ENCODE measurements at places on chromosomes 4 and X.

DNA sequence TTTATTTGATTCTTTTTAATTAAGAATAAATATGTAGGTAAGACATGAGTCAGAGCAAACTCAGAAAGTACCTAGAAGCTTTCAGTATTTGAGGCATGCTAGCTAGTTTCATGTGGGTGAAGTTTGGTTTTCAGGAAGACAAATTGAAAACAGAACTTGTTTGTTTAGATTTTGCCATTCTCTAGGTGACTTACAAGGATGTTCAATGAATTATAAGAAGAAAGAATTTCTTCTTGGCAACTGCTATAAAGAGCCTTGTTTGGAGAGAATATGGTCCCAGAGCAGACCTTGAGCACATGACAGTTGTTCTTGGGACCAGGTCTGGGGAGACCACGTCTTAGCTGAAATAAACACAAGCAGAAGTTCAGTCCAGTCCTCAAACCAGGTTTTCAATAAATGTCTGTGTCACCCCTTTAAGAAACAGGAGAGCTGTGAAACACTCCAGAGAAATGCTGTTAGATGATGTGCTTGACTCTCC, 38.0 kb upstream of the IL21 start:
- DNase-seq: no peak

DNA sequence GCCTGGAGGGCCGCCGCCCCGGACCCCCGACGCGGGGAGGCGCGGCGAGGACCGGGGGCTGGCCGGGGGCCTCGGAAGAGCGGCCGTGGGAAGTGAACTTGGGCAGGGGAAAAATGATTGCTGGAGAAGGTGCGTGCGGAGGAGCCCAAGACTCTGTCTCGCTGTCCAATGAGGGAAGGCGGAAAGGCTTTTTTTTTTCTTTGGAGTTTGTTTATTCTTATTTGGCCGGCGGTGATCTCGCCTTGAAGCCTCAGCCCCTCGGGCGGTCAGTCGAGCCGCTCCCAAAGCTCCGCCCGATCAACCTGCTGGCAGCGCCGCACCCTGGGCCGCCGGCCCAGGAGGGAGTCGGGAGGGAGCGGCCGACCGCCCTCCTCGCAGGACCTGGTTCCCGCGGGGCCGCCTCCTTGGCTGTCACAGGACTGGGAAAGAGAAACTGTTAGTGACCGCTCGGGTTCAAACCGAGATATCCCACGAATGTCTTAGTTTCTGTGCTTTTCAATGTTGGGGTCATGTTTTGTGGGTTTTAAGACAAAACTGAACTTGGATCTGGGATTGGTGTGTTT, 2.5 kb downstream of the CPEB2 start:
- peak; percentile 34 for DNase-seq

GRCh38 chr4:14925471-14925870, 76.8 kb upstream of the CPEB2 start:
- no peak for DNase-seq

DNA sequence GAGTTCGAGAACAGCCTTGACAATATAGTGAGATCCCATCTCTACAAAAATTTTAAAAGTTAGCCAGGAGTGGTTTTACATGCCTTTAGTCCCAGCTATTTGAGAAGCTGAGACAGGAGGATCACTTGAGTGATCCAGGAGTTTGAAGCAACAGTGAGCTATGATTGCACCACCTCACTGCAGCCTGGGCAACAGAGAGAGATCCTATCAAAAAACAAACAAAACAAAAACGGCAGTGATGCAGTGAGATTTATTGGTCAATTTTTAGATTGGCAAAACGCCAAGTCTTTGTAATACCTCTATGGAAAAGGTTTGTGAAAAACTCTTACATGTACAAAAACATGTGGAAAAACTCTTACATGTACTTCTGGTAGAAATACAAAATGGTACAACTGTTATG, 91.3 kb downstream of the PTPN13 start:
- peak; percentile 34 for DNase-seq

DNA sequence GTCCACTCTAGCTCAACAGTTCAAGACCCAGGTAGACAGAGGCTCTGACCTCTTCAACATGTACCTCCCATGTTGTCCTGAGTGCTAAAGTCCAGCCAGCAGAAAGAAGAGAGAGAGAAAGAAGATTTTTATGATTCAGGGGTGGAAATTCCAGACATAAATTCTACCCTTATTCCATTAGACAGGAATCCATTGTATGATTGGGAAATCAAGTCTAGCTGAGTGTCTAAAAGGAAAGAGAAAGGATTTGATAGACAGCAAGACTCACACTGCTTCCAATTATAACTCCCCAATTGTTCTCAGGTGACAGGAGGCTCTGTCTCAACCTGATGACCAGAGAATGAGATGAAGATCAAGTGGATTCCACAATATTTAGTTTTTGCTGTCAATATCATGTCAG, 27.9 kb upstream of the PGM2 start:
- no peak for DNase-seq

DNA sequence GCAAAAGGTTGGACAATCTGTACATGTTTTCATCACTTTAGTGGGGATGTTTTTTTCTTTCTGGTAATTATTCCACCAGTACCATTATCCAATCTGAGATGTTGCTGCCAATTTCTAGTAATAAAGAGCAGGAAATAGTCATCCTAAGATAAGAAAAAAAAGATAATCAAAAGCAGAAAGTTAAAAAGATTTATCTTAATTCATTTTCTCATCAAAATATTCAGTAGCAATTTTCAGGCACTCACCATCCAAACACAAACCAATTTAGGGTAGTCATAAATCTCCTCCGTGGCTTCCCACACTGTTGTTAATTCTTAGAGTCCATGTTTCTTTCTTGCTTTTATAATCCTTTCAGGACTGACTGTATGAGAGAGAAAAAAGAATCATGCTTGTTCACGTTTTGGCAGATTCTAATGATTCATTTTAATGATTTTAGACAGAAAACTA, 263.7 kb upstream of the UGT8 start:
- no peak for DNase-seq

DNA sequence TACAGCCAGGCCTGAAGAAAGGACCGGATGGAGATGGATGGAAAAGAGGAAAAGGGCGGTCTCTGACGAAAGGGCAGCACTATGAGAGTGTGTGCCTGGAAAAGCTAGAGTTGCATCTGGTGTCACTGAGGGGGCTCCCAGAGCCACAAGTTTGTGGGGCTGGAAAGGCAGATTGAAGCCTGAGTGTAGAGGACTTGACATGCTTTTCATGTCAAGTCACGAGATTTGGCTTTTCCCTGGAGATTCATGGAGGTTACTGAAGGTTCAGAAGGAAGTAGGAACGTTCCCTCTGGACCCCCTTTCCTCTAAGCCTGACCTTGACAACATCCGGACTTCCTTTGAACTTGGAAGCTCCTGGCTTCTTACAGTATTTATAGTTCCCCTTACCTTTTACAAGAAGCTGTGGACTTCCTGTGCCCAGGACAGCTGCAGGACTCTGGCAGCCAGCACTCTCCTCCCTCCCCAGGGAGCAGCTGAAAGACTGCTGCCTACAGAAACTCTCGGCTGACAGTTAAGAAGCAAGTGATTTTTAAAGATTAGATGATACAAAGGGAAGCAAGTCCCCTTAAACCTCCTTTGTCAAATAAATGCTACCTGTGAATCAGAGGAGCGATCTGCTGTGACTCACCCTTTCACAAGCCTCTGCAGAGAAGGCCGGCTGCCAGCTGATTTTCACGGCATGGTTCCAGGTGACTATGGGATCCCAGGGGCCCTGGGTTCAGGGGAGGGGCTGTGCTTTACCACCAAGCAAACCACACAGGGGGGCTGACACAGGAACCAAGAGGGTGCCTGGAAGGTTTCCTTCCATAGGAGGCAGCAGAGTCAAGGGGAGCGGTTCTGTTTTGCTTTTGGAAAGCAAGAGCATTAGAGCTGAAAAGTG, 72.9 kb upstream of the STIM2 start:
- peak; percentile 27 for DNase-seq

GRCh38 chr4:25904748-25905082, 9.3 kb upstream of the SMIM20 start:
- DNase-seq: no peak

DNA sequence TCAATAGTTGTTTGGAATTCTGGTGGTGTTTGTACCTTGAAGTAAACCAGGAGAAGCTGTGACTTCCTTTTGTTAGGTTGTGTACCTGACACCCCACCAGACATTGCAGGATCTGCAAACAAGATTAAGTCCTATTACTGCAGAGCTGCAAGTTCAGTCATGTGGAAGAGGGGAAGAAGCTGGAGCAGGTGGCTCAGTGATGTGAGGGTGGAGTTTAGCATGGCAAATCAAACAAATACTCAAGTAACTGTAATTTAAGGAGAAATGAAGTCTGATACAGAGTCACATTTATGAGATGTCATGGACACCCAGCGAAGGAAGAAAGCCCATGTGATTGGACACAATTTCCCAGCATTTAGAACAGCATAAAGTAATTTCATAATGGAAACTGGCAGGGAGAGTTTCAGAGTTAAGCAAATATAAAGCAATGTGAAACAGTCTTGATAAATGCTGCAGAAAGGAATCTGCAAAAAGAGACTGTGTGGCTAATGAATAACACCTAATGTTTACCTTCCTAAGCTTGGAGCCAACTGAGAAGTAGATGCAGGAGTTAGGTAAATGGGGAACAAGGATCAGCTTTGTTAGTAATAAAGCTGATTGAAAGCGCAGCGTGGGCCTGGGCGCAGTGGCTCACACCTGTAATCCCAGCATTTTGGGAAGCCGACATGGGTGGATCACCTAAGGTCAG, 249.1 kb downstream of the GBA3 start:
- DNase-seq: no peak

GRCh38 chr4:120144634-120145033, 78.0 kb upstream of the MAD2L1 start:
- no peak for DNase-seq

GRCh38 chr4:36198068-36198808, 46.1 kb downstream of the ARAP2 start:
- no peak for DNase-seq

- DNase-seq: no peak
Observed at GRCh38 chr4:8705161-8706145, 112.9 kb downstream of the CPZ start.

DNA sequence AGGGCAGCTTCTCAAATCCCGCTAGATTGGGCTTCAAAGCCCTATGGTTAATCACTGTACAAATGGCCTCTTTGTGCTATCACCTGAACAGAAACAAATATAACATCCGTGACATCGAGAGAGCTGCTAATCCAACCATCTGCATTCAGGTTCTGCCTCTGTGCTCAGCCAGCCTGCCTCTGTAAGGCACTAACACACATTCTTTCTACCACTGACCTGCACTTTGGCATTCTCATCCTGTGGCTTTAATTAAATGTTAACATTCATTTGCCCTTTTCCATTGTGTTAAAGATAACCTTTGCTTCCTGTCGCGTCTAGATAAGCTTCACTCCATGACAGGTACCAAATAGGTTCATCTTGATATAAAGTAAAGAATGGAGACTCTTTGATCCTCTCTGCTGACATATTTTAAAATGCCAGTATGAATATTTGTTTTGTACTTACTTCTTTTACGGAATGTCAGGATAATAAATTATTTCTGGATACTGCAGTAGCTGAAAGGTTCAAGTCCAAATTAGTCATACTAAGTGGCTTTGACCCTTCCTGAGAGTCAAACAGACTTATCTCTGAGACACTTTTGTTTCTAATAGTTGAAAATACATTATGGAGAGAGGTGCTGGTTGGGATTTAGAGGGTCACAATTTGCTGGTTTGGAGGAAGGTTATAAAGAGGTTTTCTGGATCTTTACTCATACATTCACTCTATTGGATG, 505.7 kb downstream of the PACRGL start:
- no peak for DNase-seq

DNA sequence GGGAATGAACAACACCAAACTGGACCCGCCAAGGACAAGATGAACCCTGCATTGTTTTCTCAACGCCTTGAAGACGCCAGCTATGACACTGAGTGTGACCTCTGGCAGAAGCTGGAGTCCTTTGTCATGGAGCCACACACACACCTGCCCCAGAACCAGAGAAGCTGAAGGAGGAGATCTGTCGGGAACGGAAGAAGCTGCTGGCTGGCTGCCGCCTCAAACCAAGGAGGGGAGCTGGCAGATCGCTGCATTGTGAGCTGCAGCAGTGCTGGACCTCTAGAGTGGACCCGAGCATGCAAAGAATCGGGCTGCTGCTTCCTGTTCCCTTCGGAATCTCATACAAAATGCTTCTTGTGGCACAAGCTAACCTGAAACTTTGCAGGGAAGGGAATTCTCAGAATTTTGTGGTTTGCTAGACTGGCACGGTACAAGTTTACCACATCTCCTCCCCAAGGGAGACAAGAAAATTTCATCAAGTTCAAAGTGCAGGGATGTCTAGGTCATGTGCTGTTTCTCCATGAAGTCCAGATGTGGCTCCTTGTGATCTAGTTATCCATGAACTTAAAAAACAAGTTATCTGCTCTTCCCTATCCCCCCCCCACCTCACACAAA, 23.4 kb upstream of the GLRB start:
- DNase-seq: peak; percentile 8

- DNase-seq: no peak
Observed at GRCh38 chr4:15778289-15779241, at the start of gene CD38. Gene CD38 (plus strand): TSS chr4:15778328. CDS start chr4:15778415, 87 bp downstream.

DNA sequence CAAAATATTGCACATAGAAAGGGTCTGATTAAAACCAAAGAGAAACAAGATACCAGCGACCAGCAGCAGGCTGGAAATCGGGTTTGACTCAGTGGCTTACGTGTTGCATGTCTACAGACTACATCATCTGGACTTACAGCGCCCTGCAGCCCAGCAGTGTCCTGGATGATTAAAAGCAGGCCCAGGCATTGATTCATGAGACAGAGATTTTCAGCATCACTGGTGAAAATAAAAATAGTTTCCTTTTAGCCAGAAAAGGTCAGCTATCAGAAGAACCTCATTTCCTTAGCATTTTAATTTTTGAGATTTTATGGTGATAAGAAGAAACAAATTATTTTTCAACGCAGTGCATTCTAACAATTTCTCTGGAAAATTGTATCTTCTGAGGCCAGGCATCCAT, 190.6 kb downstream of the PTTG2 start:
- DNase-seq: peak; percentile 56

GRCh38 chrX:3320471-3321046, 25.9 kb downstream of the MXRA5 start:
- no peak for DNase-seq

GRCh38 chrX:43267652-43268051, 388.4 kb upstream of the MAOA start:
- DNase-seq: no peak

GRCh38 chrX:43456063-43456462, 200.0 kb upstream of the MAOA start:
- no peak for DNase-seq

- no peak for DNase-seq
Observed at GRCh38 chrX:42954880-42955279, 176.9 kb upstream of the PPP1R2C start.

DNA sequence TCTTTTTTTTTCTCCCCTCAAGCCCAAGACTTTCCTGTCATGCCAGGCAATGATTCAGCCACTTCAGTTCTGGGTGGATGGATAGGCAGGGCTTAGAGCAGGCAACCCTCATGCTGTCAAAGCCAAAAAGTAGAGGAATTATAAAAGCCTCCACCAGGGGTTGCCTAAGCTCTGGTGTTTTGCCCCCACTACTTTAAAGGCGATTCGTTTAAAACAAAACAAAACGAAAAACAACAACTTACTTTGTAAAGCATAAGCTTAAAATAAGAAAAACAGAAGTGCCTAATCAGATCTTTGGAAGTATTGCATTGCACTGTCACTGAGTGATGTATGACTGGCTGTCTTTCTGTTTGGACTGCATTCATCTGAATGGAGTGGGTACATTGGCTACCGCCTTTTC, 5.3 kb upstream of the IDS start:
- DNase-seq: no peak

All from fibroblast of the conjunctiva (primary cell).